Bronchus fibroblast of lung (primary cell): ENCODE measurements at places on chromosomes 11 and 22. TPM values are rescaled to one million over a fixed set of nuclear protein-coding genes. Genes with fewer than 3 reads are reported as not detected.

The HEPACAM gene
- total RNA-seq = under 0.01 TPM in 1 of 2 replicates, not detected in the other

The NFAM1 gene
- total RNA-seq = not detected in 2 replicates

The OR52R1 gene
- not detected in 2 replicates for total RNA-seq

The DRG1 gene
- 76.8 and 81.6 TPM in 2 replicates for total RNA-seq

The SLC39A13 gene
- total RNA-seq = 118 and 120 TPM in 2 replicates

The XKR3 gene
- total RNA-seq = not detected in 2 replicates

The MFNG gene
- 0.15 TPM in 1 of 2 replicates, not detected in the other for total RNA-seq

The SPI1 gene
- not detected in 2 replicates for total RNA-seq

The LRRC4C gene
- under 0.01 TPM in 1 of 2 replicates, not detected in the other for total RNA-seq
